ENCODE measurements at places on chromosomes 13 and 19.
A peak's percentile ranks its signal among the peaks of the same experiment; 100 is the strongest.

DNA sequence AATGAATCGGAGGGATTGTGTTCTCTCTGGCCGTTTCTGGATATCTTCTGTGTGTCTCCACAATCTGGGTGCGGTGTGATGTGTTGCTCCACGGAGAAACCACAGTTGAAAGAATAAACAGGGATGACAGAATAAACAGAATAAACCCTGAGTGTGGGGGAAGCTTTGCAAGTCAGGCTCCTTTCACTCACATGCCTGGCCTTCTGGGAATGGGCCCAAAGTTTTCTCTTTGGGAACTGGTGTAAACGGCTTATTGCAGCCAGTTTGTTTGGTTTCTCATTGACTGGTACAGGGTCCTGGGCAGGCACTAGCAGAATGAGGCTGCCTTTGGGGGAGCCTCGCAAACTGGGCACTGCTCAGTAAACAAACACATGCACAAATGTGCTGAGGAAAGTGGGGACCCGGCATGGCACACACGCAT lies 324.7 kb downstream of the DLEU7 start:
- DNase-seq, result no peak

DNA sequence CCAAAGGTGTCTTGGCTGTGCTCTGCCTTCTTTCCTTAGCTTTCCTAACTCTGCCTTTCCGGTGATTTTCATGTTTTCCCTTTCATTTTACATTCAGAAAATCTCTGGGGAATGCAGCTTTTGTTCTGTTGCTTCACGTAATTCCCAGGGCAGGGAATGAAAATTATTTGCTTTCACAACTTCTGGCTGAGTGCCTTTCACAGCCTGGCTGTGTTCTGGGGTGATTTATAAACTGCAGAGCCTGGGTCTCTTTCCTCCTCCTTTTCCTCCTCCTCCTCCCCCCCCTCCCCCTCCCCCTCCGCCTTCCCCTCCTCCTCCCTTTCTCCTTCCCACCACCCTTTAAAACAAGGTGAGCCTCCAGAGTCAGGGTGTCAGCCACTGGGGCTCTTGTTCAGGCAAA lies 84.3 kb downstream of the RNASEH2B start:
- DNase-seq, result peak; percentile 51

- DNase-seq, result no peak
Observed at GRCh38 chr13:52160506-52160905, 1.1 kb upstream of the NEK3 start.

DNA sequence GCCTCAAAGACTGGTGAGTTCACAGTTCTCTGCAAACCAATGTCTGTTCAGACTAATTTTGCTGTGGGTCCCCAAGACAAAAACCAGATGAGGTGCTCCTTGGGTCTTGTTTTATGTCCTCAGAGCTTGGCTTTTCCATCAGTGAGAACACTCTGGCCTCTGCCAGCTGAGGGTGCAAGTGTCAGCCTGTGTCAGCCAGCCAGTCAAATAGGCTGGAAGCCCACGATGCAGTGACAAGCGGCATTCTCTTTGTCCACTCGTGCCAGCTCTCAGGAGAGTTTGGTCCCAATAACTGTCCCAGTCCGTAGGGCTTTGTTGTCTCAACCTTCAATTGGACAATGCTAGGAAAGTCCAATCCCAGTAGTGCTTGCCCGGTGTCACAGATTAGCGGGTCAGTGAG lies 9.4 kb upstream of the AKT2 start:
- no peak for DNase-seq

DNA sequence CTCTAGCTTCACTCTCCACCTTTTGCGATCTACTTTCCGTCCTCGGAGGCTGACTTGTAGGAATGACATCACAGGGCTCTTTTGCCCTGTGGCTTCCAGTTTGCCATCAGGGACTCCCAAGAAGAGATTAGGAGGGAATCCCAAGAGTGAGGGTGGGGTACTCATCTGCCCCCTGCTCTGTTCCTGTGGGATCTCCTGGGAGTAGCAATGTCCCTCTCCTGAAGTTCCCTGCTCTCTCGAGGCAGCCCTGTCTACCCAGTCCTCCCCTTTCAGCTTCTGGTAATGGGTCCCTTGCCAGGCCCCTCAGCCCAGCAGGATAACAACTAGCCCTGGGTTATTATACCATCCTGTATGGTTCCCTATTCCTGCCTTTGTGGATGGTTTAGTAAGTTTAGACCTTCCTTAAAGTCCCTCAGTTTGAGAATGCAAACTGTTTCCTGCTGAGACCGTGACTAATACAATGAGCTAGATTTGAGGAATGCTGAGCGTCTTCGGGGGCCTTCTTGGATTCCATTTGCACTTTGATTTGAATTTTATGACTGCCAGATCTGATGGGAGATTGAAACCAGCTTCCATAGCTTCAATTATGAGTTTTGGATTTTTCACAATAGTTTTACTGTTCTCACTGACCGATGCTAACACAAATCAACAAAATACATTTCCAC lies 73.7 kb upstream of the IPO5 start:
- DNase-seq, result no peak

DNA sequence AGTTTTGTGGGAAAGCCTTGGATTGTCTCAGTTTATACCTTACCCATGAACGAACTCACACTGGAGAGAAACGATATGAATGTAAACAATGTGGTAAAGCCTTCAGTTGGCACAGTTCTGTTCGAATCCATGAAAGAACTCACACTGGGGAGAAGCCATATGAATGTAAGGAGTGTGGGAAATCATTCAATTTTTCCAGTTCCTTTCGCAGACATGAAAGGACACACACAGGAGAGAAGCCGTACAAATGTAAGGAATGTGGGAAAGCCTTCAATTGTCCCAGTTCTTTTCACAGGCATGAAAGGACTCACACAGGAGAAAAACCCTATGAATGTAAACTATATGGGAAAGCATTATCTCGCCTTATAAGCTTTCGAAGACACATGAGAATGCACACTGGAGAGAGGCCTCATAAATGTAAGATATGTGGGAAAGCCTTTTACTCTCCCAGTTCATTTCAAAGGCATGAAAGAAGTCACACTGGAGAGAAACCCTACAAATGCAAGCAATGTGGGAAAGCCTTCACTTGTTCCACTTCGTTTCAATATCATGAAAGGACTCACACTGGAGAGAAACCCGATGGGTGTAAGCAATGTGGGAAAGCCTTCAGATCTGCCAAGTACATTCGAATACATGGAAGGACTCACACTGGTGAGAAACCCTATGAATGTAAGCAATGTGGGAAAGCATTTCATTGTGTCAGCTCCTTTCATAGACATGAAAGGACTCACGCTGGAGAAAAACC lies 7.5 kb upstream of the ZNF440 start:
- DNase-seq, result no peak

GRCh38 chr19:7643031-7643415 lies 6.1 kb downstream of the STXBP2 start:
- no peak for DNase-seq

- DNase-seq, result no peak
Observed at GRCh38 chr13:28964803-28965202, 144.7 kb downstream of the MTUS2 start.

DNA sequence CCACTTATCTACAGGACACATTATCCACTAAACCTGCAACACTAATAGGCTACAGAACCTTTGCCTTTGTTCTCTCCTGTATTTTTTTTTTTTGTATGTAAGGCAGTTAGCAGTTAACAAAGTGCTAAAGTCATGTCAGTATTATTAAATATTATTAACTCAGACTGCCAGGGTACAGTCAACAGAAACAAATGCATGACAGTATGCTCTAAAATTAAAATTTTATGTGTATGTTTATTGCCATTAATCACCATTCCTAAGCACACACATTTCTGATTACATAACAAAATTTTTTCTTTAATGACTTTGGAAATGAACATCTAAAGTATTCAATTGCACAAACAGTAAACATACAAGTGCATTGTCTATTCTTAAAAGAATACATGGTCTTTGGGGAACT lies 41.7 kb downstream of the XPO4 start:
- no peak for DNase-seq

- DNase-seq, result no peak
Observed at GRCh38 chr19:958967-959855, 24.9 kb upstream of the WDR18 start.

DNA sequence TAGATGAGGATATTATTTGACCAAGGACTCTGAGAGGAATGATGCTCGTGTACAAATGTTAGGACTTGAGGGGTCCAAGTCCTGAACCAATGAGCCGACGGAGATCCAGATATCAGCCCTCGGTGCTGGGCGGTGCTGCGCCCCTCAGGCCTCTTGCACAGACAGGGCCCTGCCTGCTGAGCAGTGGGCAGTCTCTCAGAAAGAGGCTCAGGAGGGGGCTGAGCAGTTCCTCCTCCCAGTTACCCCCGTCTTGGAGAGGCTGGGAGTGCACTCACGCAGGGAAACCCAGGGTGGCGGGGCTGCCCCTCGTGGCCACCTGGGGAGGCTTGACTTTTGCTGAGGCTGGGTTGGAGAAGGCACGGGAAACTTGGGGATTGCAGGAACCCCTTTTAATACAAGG lies 18.4 kb downstream of the TEX29 start:
- DNase-seq, result no peak

DNA sequence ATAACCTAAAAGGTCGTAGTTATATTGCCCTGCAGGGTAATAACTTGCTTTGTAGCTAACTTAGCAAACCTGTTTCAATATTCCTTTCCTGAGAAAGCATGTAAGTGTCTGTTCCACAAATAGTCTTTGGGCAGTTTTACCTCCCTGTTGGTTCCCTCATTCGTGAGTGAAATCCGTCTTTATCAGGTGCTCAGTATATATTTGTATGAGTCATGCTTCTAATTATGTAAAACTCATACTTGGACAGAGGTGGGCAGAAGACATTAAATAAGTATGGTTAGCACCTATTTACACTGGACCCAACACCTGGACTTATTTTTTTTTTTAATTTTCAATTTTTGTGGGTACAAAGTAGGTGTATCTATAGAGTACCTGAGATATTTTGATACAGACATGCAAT lies 44.9 kb upstream of the MEDAG start:
- DNase-seq, result no peak

GRCh38 chr13:33453936-33454335 lies 168.4 kb upstream of the STARD13 start:
- no peak for DNase-seq

DNA sequence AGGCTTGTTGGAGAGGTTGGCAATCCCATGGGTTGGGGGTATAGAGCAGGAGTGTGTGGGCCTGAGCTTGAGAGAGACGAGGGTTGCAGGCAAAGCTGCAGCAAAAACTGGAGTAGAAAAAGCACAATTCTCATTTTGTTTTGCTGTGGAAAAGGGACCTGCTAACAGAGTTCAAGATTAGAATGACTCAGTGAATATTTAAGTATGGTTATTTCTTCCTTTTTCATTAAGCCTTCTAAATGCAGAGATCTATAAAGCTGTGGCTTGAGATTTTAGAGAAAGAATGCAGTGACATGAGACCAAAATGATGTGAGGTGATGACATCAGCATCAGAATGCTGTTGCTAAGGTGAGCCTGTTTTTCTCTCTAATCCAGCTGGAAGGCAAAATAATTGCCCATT lies 10.8 kb upstream of the MBNL2 start:
- no peak for DNase-seq

- DNase-seq, result no peak
Observed at GRCh38 chr19:51368366-51369282, at the start of gene CLDND2. TSS of gene CLDND2 (minus strand) at chr19:51369003. CDS start at chr19:51368577, 426 bp downstream.

- DNase-seq, result no peak
Observed at GRCh38 chr13:34779171-34779570, 162.9 kb upstream of the NBEA start.

DNA sequence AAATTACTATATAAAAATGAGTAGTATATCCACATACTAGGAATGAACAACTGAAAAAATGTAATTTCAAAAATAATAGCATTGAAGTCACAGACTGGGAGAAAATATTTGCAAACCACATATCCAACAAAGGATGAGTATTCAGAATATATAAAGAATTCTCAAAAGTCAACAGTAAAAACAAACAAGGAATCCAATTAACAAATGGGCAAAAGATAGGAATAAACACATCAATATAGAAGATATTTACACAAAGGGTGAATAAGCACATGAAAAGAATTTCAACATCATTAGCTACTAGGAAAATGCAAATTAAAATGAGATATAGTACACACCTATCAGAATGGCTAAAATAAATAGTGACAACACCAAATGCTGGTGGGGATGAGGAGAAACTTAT lies 37.0 kb downstream of the MYCBP2 start:
- no peak for DNase-seq

- no peak for DNase-seq
Observed at GRCh38 chr19:34222386-34222785, 32.0 kb upstream of the GARRE1 start.

- DNase-seq, result peak; percentile 61
Observed at GRCh38 chr19:14073261-14073924, 807 bp downstream of the MISP3 start.

DNA sequence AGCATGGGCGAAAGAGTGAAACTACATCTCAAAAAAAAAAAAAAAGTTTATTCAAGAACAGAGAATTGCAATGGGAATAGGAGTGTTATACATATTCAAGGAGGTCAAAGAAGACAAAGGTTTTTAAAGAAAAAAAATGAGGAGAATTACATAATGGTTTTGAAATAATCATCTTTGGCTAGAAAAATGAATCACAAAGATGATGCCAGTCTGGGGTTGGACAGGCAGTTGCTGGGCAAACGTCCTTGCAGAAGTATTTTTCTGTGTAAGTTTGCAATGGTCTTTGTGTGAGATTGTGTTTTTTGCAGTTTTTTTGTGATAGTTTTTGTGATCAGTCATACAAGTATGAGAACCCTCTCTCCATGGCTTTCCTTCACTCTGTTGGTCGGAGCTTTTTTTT lies 23.7 kb downstream of the LYPD3 start:
- no peak for DNase-seq

GRCh38 chr13:102757006-102757405 lies 16.6 kb downstream of the TEX30 start:
- no peak for DNase-seq

GRCh38 chr19:7841751-7842660 lies 12.0 kb downstream of the EVI5L start:
- no peak for DNase-seq

DNA sequence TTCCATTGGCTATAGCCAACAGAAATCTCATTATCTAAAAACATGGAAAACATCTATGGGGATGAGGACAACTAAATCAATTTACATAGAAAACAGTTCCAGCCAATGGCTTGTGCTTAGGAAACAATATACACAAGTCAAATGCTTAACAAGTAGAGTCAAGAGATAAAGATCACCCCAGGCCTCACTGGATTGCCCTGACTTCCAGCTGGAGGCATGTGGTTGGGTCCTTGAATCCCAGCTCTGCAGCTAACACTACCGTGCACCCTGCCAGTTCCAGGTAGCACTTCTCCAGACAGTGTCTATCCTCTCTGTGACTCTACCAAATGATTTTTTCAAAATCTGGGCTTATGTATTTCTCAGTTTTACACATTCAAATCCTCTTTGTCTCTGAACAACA lies 80.2 kb downstream of the DOCK9 start:
- DNase-seq, result no peak

DNA sequence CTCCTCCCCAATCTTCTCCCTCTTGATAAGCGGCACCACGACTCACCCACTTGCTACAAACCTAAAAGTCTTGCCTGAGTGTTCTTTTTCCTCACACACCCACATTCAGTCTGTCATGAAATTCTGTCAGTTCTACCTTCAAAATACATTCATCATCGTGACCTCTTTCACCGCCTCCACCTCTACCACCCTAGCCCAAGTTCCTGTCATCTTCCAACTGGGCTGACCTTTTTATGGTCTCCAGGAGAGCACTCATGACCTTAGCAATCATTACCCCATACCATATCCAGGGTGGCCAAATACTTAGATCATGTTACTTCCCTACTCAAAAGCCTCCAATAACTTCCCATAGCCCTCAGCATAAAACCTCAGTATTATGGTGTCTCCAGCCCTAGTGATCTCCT lies 110.4 kb upstream of the TSC22D1 start:
- no peak for DNase-seq

- DNase-seq, result no peak
Observed at GRCh38 chr13:31887286-31887685, 144.3 kb upstream of the FRY start.

GRCh38 chr13:109093998-109094397 lies 464.6 kb downstream of the MYO16 start:
- DNase-seq, result no peak

Data from NCI-H2081 (cell line).